Cerebellar cortex (tissue), 1 donor: ENCODE measurements at places on chromosomes 16 and 17.

GRCh38 chr16:66416136-66416535, 11.0 kb upstream of the BEAN1 start:
- no peak for DNase-seq

GRCh38 chr16:558298-559020, 1.7 kb upstream of the PRR35 start:
- DNase-seq: peak; percentile 90

- peak; percentile 79 for DNase-seq
These were observed 2.1 kb downstream of the SPAG9 start for GRCh38 chr17:51118330-51119195.

DNA sequence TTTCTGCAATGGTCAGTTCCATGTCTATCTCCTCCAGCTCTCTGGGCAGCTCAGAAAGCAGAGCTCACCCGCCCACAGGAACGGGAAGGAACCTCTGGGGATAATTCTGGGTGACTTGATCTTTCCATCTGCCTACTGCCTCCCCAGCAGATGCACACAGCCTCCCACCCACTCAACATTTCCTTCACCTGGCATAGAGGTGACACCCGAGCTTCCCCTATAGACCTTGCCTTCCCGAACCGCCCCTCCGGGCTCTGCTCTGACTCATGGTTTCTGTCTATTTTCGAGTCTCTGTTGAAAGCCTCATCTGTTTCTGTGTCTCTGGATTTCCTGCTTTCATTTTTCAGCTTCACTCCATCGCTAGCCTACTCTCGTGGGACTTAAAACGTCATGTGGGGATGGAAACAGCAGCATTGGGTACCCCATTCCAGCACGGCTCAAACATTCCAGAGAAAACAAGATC, 11.4 kb downstream of the GGA3 start:
- DNase-seq: no peak

- DNase-seq: no peak
These were observed 20.8 kb downstream of the GSE1 start for GRCh38 chr16:85633888-85634287.

DNA sequence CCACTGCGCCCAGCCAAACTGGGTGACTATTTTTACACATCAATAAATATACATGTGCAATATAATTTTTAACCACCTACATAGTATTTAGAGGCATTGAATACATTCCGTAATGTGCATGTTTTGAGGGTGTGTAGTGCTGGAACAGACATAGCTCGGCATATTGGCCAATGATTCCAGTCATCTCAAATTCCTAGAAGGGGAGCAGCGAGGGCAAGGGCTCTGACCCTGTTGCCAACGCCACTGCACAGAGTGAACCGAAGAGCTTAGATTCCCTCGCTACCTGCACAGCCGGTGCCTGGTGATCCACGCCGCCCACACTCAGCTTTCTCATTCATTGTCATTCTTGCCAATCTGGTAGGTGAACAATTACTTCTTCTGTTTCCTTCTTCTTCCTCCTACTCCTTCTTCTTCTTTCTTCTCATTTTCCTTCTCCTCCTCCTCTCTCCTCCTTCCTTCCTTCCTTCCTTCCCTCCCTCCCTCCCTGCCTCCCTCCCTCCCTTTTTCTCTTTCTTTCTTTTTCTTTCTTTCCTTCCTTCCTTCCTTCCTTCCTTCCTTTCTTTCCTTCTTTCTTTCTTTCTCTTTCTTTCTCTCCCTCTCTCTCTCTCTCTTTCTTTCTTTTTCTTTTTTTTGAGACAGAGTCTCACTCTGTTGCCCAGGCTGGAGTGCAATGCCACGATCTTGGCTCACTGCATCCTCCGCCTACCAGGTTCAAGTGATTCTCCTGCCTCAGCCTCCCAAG, 26.3 kb upstream of the ATP2A3 start:
- DNase-seq: no peak
